NCI-H748 treated with DMSO at 0.1 percent for 48 hours (cell line): ENCODE measurements at places on chromosomes 16 and 17.

- DNase-seq, result no peak
Observed at GRCh38 chr16:50245417-50246298, 20.7 kb upstream of the ADCY7 start.

DNA sequence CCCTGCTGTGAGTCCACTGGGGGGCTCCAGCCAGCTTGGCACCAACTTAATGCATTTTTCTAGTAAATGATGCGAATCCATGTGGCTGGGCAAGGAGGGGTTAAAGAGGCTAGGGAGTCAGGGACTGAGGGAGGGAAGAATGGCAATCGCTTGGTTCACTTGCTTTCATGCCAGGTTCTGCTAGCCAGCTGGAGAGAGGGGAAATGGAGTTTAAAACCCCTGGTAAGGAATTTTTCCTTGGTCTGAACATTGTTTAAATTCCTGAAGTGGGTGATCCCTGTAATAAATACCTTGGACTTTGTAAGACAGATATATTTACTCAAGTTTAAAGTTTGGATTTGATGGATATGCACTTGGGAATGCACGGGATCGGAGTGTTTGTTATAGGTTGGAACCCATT is 22.8 kb downstream of the ANKFN1 start:
- DNase-seq, result no peak

GRCh38 chr17:2395258-2396181 is 5.3 kb downstream of the MNT start:
- no peak for DNase-seq

GRCh38 chr17:5247621-5248020 is 13.0 kb upstream of the SCIMP start:
- DNase-seq, result no peak

GRCh38 chr17:46135879-46136563 is 57.2 kb downstream of the KANSL1 start:
- no peak for DNase-seq

- no peak for DNase-seq
Observed at GRCh38 chr16:64969221-64969620, 152.6 kb downstream of the CDH11 start.

DNA sequence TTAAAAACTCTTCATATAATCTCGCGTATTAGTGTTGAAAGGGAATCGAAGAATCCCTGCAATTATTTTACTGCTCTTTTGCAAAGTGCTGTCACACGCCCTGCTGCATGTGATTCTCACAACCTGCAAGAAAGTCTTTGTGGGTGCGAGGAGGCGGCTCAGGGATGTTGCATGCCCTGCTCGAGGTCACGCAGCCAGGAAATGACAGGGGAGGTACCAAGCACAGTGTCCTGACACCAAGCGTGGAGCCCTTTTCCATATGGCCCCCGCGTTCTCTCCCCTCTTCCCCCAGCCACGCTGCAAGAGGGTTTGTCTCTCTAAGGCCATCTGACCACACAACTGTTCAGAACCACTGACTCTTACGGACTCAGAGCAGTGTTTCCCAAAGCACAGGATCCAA is 37.6 kb downstream of the OR3A1 start:
- DNase-seq, result no peak

GRCh38 chr16:62010186-62010585 is 26.1 kb downstream of the CDH8 start:
- DNase-seq, result no peak

DNA sequence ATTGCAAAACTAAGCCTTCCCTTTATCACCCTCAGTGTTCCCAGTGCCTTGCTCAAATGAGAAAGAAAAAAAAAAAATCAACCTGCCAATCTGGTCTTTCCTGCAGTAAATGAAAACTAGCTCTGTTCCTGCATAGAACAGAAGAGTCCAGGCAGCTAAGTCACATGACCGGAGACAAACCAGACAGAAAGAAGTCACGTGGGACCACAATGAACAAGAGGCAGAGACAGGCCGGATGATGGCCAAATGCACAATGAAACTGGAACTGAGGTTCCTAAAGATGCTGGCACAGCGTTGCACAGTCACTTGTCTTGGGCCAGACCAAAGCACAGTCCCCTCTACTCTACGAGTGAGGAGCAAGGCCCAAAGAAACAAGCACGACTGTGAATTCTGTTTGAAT is 172.5 kb downstream of the GRIN2A start:
- no peak for DNase-seq

DNA sequence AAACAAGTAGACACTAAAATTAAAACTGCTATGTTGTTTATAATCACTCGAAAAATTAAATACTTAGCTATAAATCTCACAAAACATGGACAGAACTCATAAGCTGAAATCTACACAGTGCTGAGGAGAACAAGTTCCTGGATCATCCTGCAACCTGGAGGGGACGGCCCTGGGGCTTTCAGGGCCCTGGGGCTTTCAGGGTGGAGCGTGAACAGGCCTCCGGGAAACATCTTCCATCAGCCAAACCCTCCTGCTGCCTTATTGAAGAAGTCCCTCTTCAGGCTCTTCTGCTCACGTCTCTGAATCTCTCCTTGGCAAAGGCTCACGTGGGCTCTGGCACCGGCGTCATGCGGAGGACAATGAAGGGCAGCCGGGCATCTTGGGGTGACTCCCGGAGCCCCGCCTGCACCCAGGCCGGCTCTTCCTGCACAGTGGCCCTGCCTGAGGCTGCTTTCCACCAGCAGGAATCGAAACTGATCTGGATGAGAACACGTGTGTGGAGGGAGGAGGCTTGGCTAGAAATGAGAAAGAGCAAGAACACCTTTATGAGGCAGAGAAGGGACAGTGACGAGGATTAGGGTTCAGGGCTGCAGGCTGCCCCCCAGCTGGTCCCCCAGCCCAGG is 127.3 kb downstream of the CDRT15L2 start:
- no peak for DNase-seq

DNA sequence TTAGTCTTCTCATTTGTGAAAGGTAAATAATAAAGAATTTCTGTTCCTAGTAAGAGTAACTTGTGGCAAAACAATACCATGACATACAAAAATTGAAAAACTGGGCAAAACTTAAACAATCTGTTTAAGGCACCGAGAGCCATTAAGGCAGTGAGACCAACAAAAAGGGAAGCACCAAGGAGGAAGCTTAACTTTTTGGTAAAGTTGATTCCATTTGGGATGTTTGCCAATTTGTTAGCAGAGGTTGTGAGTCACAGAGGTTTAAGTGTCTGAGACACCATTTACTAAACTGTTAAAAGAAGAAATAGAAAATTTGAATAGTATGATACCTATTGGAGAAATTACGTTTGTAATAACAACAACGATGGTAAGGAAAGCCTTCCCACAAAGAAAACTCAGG is 4.9 kb downstream of the SLC35G3 start:
- no peak for DNase-seq

- DNase-seq, result no peak
Observed at GRCh38 chr17:50145532-50146229, 4.8 kb downstream of the PPP1R9B start.

GRCh38 chr17:64054304-64054703 is 33.9 kb upstream of the ICAM2 start:
- DNase-seq, result no peak

DNA sequence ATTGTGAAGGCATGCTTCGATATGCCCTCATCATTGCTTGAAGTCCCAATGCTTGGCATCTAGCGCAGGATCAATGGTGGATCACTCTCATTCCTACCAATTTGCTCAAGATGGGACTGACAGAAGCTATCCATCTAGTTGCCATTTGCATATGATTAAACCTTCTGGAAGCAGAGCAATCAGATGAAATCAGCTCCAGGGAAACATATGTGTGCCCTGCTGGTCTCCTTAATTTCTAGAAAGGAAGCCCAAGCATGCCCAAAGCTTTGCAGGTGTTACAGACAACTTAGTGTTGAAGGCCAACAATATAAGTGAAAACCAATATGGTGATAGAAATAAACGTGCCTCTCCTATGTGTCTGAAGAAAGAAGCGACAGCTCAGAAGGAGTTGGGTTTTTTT is 350.0 kb upstream of the ERCC4 start:
- no peak for DNase-seq

GRCh38 chr16:58563235-58563634 is 47.9 kb downstream of the SETD6 start:
- DNase-seq, result no peak

- DNase-seq, result no peak
Observed at GRCh38 chr17:65930140-65930730, 261.7 kb downstream of the CEP112 start.

DNA sequence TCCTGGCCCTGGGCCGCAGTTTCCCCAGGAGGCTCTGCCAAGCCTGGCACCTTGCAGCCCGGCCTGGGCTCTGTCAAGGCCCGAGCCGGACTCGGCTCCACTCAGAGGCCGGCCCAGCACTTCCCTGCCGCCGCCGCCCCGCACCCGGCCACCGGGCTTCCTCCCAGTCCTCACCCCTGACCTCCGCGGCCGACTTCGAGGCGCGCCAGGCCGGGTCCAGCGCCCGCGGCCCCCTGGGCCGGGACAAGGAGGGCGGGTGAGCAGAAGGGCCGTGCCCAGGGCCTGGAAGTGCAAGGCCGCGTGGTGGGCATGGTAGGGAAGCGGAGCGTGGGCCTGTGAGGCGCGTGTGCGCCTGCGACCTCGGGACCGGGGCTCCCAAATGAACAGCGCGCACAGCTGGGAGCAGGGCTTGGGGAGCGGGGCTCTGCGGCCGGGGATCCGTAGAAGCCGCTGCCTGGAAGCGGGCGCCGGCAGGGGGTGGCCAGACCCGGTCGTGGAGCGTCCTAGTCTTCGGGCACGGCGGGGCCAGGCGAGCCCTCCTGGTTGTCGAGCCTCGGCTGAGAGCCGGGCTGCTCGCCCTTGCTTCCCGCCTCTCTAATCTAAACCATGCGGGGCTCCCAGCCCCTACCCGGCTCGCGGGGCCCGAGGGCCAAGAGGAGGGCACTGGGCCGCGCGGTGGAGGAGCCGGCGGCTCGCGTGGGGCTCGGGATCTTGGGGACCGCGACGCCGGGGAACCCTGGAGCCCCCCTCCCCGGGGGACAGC is 503 bp upstream of the TBX4 start:
- DNase-seq, result no peak

GRCh38 chr17:70173681-70174080 is 4.3 kb downstream of the KCNJ2 start:
- no peak for DNase-seq

GRCh38 chr16:19689342-19689741 is 28.7 kb downstream of the KNOP1 start:
- DNase-seq, result no peak

GRCh38 chr17:64063088-64063487 is 42.7 kb upstream of the ICAM2 start:
- no peak for DNase-seq

DNA sequence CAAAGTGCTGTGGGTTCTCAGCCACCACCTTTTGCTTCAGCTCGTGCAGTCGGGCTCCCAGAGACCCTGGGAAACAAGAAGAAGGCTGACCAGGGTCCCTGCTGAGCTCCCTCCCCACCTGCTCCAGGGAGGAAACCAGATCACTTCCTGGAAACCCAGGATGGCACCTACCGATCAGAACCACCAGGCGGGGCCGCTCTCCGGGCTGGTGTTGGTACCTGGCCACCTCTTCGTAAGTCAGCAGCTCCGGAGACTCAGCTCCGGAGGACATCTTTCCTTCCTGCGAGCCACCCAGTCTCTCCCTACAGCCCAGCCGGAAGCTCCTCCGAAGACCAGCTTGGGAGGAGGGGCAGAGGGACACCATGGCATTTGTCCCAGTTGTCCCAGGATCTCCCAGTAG is 18.9 kb downstream of the MPP3 start:
- DNase-seq, result no peak

DNA sequence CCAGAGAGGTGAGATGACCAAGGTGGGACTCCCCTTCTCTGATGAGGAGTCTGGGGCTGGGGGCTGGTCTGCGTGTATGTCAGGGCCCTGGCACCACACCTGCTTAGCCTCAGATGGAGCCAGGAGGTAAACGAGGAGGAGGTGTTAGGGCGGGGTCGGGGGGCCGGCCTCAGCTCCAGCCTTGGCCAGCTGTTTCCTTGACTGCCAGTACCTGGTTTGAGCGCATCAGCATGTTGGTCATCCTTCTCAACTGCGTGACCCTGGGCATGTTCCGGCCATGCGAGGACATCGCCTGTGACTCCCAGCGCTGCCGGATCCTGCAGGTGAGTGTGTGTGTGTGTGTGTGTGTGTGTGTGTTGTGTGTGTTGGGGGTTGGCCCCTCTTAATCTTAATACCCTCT is 8.1 kb downstream of the CACNA1G start:
- no peak for DNase-seq

GRCh38 chr16:16007743-16008111 is 58.3 kb downstream of the ABCC1 start:
- no peak for DNase-seq

DNA sequence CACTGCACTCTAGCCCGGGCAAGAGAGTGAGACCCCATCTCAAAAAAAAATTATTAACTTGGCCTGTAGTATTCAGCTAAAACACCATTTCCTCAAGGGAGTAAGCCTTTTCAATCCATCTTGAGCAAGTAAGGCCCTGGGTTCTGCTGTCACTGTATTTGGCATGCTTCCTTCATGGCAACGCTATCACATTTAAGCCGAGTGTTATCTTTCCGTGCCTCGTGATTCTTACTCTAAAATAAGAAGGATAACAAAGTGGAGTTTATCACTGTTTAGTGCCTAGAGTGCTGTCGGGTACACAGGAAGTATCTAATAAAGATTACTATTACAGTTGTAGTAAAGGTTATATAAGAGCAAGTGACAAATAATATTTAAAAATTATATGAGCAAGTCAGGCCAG is 8.8 kb downstream of the VPS53 start:
- DNase-seq, result no peak

DNA sequence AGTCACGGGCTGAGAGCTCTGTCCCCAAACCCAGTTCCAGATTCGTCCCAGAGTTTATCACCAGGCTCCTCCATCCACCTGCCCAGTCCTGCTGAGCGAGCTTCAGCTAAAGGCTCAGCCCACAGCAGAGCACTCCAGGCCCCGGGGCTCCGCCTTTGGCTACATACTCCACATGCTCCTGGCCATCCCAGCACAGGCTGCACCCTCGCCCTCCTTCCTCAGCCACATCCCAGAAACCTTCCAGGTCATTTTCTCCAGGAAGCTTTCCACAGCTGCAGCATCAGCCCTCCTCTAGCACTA is 4.7 kb upstream of the CD2BP2 start:
- no peak for DNase-seq

DNA sequence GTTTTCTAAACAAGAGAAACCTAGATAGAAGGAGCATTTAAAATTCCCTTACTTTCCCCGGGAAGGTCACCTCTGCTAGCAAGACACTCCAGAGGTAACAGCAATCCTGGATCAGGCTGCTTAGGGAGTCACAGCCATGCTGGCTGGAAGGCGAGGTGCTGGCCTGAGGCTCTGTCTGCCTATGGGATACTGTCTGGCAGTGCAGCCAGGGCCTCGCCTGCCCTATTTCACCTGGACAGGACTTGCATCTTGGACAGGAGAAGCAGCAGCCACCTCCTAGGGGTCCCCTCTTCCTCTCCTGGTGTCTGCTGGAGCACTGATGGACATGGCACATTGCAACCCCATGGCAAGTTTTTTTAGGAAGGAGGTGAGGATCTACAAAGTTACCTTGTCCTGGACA is 15.1 kb downstream of the FA2H start:
- DNase-seq, result no peak
